ENCODE measurements at places on chromosomes 5 and 9. TPM values are rescaled to one million over a fixed set of nuclear protein-coding genes. Genes with fewer than 3 reads are reported as not detected.

DNA sequence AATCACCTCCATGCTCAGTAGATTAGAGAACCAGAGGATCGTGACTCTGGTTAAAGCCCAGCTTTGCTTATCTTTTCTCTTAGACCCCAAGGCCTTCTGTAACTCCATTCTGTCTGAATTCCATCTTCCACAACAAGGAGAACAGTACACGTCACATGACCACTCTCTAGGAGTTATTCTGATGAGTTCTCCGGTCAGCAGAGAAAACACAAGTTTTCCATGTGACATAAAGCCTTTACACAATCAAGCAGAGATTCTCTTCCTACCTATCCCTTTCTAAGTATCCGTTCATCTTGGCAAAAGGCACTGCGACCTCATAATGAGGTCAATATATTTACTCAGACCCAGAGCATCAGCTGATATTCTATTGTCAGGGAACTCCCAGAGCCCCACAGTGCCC is 112.3 kb downstream of the TRPM6 start:
- DNase-seq = no peak
- H3K36me3 ChIP-seq = no peaks in the 10 kb centered on the region
- H3K27ac ChIP-seq = no peak overlapping the region
- no peaks in the 10 kb centered on the region for H3K4me1 ChIP-seq
- H3K4me3 ChIP-seq = no peak overlapping the region

DNA sequence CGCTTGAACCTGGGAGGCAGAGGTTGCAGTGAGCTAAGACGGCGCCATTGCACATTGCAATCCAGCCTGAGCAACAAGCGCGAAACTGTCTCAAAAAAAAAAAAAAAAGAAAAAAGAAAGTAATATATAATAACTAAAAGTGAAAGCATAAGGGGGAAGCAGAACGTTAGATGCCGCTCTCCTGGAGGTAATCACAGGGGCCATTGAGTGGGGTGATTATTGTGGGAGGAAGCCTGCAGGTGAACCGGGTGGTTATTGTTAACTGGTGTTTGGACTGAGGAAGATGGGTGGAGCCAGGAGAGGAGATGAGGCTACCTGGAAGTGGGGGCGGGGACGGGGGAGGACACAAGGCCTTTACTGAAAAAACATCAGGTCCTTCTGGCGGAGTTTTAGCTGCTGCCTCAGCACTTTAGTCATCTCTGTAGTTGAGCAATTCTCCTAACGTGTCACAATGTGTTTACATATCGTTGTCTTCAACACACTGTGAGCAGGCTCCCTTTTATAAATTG is 5.3 kb upstream of the TJP2 start:
- no peak for DNase-seq
- H3K27ac ChIP-seq = peak overlapping the region; percentile 6
- H3K36me3 ChIP-seq = no peaks in the 10 kb centered on the region
- peak overlapping the region; percentile 50 for H3K4me3 ChIP-seq

- peaks cover 4% of the 10 kb centered on the region for H3K4me1 ChIP-seq
- no peak overlapping the region for H3K4me3 ChIP-seq
- H3K27me3 ChIP-seq = peaks cover 16% of the 10 kb centered on the region
These were observed 53.9 kb upstream of the PTCH1 start for GRCh38 chr9:95570646-95571045.

The PCDHGA12 gene
- 0.09 TPM for total RNA-seq

GRCh38 chr9:105328872-105329718 is 84.6 kb downstream of the SLC44A1 start:
- no peaks in the 10 kb centered on the region for H3K36me3 ChIP-seq
- no peak for DNase-seq
- H3K4me3 ChIP-seq = no peak overlapping the region
- H3K27me3 ChIP-seq = no peaks in the 10 kb centered on the region

The STOM gene
- 67.3 TPM for total RNA-seq

DNA sequence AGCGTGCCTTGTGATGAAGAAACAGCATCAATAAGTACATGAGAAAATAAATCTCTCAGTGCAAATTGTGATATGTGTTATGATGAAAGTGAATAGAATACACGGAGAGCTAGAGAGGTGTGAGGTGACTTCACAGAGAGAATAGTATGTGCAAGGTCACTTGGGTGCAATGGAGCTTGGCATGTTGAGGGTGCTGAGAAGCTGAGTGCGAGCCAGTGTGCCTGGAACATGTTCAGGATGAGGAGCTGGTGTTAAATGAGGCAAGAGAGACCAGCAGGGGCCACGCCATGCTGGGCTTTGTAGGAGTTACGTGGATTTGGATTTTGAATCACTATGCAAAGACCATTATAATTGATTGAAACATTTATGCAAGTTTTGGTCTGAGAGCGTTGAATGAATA is 12.8 kb upstream of the RPS23 start:
- H3K36me3 ChIP-seq = no peaks in the 10 kb centered on the region
- no peak overlapping the region for H3K27ac ChIP-seq
- no peaks in the 10 kb centered on the region for H3K4me1 ChIP-seq
- H3K27me3 ChIP-seq = no peaks in the 10 kb centered on the region

DNA sequence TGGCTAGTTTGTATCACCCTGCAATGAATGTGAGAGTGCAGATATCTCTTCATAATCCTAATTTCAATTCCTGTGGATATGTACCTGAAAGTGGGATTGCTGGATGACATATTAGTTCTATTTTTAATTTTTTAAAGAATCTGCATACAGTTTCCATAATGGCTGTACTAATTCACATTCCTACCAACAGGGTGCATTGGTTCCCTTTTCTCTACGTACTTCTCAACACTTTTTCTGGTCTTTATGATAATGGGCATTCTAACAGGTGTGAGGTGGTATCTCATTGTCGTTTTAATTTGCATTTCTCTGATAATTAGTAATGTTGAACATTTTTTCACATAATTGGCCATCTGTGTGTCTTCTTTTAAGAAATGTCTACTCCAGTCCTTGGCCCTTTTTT is 927.5 kb downstream of the DTWD2 start:
- no peak overlapping the region for H3K4me3 ChIP-seq
- no peaks in the 10 kb centered on the region for H3K36me3 ChIP-seq
- no peak overlapping the region for H3K27ac ChIP-seq
- no peaks in the 10 kb centered on the region for H3K4me1 ChIP-seq
- no peaks in the 10 kb centered on the region for H3K27me3 ChIP-seq

GRCh38 chr5:128857076-128857677 is 108.1 kb upstream of the SLC27A6 start:
- H3K36me3 ChIP-seq = no peaks in the 10 kb centered on the region
- no peaks in the 10 kb centered on the region for H3K4me1 ChIP-seq
- H3K4me3 ChIP-seq = no peak overlapping the region
- DNase-seq = no peak
- H3K27ac ChIP-seq = no peak overlapping the region

DNA sequence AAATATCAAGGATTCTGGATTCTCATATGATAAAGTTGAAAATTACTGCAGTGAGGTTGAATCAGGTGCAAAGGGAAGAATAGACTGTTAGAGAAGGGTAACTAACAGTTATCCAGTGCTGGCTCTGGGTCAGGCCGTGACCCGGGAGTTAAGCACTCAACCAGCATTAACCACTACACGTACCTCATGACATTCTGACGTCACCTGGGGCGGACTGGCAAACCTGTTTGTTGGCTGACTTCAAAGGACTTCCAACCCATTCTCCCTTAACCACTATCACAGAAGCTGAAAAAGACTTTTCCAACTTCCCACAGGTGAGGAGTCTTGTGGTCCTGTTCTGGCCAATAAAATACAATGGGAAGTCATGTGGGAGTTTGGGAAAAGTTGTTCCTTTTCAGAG is 268.9 kb downstream of the ENC1 start:
- no peaks in the 10 kb centered on the region for H3K36me3 ChIP-seq
- H3K4me1 ChIP-seq = no peaks in the 10 kb centered on the region
- H3K27ac ChIP-seq = no peak overlapping the region
- no peaks in the 10 kb centered on the region for H3K27me3 ChIP-seq
- H3K4me3 ChIP-seq = no peak overlapping the region

The CCL27 gene
- total RNA-seq = 0.39 TPM

- DNase-seq = no peak
- H3K4me3 ChIP-seq = no peak overlapping the region
- no peak overlapping the region for H3K27ac ChIP-seq
These were observed 104.3 kb downstream of the GRIA1 start for GRCh38 chr5:153594785-153595184.

The BICD2 gene
- total RNA-seq = 27.1 TPM

The MSX2 gene
- not detected for total RNA-seq

DNA sequence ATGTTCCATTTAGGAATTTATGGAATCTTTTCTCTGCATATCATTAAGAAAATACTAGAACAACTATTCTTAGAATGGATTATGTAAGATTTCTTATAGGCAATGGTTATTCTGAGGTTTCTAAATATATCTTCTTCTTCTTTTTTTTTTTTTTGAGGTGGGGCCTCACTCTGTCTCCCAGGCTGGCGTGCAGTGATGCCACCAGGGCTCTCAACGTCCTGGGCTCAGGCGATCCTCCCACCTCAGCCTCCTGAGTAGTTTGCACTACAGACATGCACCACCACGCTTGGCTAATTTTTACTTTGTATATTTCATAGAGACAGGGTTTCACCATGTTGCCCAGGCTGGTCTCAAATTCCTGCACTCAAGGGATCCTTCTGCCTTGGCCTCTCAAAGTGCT is 137.2 kb downstream of the SREK1 start:
- H3K4me3 ChIP-seq = no peak overlapping the region
- H3K36me3 ChIP-seq = no peaks in the 10 kb centered on the region
- H3K27me3 ChIP-seq = no peaks in the 10 kb centered on the region
- no peaks in the 10 kb centered on the region for H3K4me1 ChIP-seq
- H3K27ac ChIP-seq = no peak overlapping the region

DNA sequence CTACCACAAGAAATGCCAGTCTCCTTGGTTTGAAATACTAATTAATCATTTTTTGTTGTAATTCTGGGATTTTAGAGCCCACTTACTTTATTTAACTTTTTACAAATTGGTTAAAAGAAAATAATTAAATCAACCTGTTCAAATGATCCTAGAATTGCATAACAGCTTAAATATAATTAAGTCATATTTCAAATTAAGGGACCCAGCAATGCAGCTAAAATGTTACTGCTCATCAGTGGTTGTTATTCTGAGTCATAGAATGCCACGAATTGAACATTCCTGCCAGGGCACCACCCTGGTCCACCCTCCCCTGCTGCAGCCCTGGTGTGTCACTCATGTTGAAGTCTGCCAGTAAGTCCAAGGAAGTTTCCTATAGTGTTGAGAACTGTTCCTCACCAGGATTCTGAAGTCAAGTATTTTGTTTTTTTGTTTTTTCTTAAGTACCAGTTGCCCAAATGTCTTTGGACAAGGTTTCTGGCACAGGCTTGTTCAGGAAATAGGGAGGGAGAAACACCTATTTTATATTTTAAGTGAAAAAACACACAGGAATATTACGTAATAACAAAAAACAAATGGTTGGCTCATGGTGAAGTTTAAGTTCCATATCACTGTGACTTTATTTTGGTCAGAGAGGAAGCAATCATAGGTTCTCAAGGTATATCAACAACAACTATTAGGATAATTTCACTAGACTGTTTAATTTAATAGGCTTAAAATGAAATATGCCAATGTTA is 4.3 kb upstream of the ITGA1 start:
- H3K27me3 ChIP-seq = no peaks in the 10 kb centered on the region
- peaks cover 10% of the 10 kb centered on the region for H3K4me1 ChIP-seq
- no peaks in the 10 kb centered on the region for H3K36me3 ChIP-seq

The SPATA31E1 gene
- not detected for total RNA-seq

The SPINK6 gene
- total RNA-seq = not detected

- no peak for DNase-seq
- H3K27ac ChIP-seq = no peak overlapping the region
- H3K4me3 ChIP-seq = no peak overlapping the region
- H3K27me3 ChIP-seq = no peaks in the 10 kb centered on the region
These were observed 21.3 kb upstream of the CCDC112 start for GRCh38 chr5:115317736-115318135.

- H3K27ac ChIP-seq = no peak overlapping the region
- H3K36me3 ChIP-seq = no peaks in the 10 kb centered on the region
- H3K4me1 ChIP-seq = no peaks in the 10 kb centered on the region
- no peak for DNase-seq
- H3K4me3 ChIP-seq = no peak overlapping the region
These were observed 8.7 kb downstream of the STKLD1 start for GRCh38 chr9:133384736-133385321.

DNA sequence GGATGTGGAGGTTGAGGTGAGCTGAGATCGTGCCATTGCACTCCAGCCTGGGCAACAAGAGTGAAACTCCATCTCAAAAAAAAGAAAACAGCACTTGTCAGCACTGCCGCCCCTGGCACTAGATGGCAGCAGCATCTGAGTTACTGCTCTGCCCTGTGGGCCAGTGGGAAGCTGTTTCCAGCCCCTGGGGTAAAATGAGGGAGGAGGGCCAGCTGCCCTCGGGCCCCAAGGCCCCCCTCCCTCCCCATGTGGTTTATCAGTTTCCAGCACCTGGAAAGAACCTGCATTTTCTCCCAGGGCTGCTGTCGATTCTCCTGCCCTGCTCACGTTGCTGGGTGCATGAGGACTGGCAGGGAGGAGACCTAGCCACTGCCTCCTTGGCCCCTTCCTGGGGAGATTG is 13.2 kb upstream of the CEL start:
- DNase-seq = peak; percentile 58
- no peak overlapping the region for H3K27ac ChIP-seq
- no peak overlapping the region for H3K4me3 ChIP-seq
- no peaks in the 10 kb centered on the region for H3K27me3 ChIP-seq

The ADGRV1 gene
- 0.33 TPM for total RNA-seq

The CNTFR gene
- total RNA-seq = not detected

The CNTNAP3B gene
- total RNA-seq = not detected

GRCh38 chr5:167245868-167246267 is 1045.6 kb upstream of the WWC1 start:
- H3K27me3 ChIP-seq = no peaks in the 10 kb centered on the region
- H3K4me3 ChIP-seq = no peak overlapping the region
- H3K36me3 ChIP-seq = no peaks in the 10 kb centered on the region
- H3K27ac ChIP-seq = no peak overlapping the region

The SVEP1 gene
- not detected for total RNA-seq

- no peak overlapping the region for H3K4me3 ChIP-seq
- no peaks in the 10 kb centered on the region for H3K27me3 ChIP-seq
- DNase-seq = no peak
- no peaks in the 10 kb centered on the region for H3K36me3 ChIP-seq
- H3K4me1 ChIP-seq = no peaks in the 10 kb centered on the region
These were observed 170.9 kb upstream of the CHD1 start for GRCh38 chr5:99099691-99100090.

GRCh38 chr5:129945028-129945427 is 40.8 kb downstream of the CHSY3 start:
- no peaks in the 10 kb centered on the region for H3K4me1 ChIP-seq
- H3K4me3 ChIP-seq = no peak overlapping the region
- no peak overlapping the region for H3K27ac ChIP-seq

The PCDHA3 gene
- not detected for total RNA-seq

The OMD gene
- total RNA-seq = not detected

The C9orf152 gene
- total RNA-seq = not detected

The MAPK9 gene
- 44.3 TPM for total RNA-seq
